ENCODE measurements at places on chromosomes 3 and 15. TPM values are rescaled to one million over a fixed set of nuclear protein-coding genes. Genes with fewer than 3 reads are reported as not detected.

The GNB4 gene
- total RNA-seq = 17.0 TPM

The SEC22C gene
- total RNA-seq = 24.4 TPM

- DNase-seq = no peak
Measured at GRCh38 chr15:79093352-79093935, 2.9 kb upstream of the RASGRF1 start.

The COL6A5 gene
- not detected for total RNA-seq

GRCh38 chr15:35827141-35827540 lies 281.2 kb upstream of the DPH6 start:
- no peak for DNase-seq

GRCh38 chr3:134080761-134081160 lies 51.0 kb upstream of the SLCO2A1 start:
- DNase-seq = no peak

The GPR171 gene
- 1.2 TPM for total RNA-seq

- DNase-seq = no peak
Measured at GRCh38 chr3:147616998-147617619, 207.9 kb downstream of the ZIC1 start.

The NLGN1 gene
- 2.5 TPM for total RNA-seq

DNA sequence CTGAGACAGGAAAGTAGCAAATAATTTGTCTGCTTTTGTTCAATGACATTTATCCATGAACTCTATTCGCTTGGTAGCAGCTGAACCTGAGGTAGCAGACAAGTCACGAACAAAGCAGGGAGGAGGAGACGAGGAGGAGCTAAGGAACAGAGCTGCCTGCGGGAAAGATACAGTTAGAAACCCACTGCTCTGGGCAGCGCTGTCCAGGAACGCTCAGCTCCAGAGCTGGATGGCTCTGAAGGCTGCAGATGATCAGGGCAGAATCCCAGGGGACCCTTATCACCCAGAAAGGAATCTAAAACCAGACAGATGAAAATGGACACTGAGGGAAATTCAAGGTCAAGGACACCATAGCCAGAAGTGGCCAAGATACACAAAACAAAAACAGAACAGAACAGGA lies 257.8 kb downstream of the CD47 start:
- no peak for DNase-seq

GRCh38 chr15:53786401-53786800 lies 26.9 kb upstream of the WDR72 start:
- DNase-seq = no peak

The CAND2 gene
- total RNA-seq = 41.6 TPM

The FBN1 gene
- total RNA-seq = 105 TPM

- DNase-seq = no peak
Measured at GRCh38 chr3:177665122-177665808, 468.0 kb upstream of the TBL1XR1 start.

GRCh38 chr3:45966950-45967640 lies 23.8 kb downstream of the CXCR6 start:
- no peak for DNase-seq

- DNase-seq = no peak
Measured at GRCh38 chr3:177441813-177442646, 244.7 kb upstream of the TBL1XR1 start.

- no peak for DNase-seq
Measured at GRCh38 chr3:30076899-30077298, 529.5 kb upstream of the TGFBR2 start.
